ENCODE measurements at places on chromosomes 7 and 10.

DNA sequence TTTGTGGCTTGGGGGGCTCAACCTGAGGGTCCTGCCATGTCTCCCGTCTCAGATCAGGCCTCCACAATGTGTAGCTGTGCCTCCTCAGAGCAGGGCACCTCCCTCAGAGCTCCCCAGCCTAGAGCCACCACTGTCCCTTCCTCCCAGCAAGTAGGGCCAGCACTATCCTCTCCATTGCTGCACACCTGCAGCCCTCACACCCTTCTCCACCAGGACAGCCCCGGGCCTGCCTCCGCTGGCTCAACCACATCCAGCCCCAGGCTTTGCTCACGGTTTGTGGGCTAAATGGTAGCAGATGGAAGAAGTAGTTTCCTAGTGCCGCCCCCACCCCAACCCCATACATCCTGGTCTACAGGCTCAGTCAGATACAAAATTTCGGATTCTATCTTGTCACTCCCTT lies 10.1 kb downstream of the NFKB2 start:
- DNase-seq: no peak

- no peak for DNase-seq
Observed at GRCh38 chr10:132345345-132345744, 13.4 kb downstream of the LRRC27 start.

DNA sequence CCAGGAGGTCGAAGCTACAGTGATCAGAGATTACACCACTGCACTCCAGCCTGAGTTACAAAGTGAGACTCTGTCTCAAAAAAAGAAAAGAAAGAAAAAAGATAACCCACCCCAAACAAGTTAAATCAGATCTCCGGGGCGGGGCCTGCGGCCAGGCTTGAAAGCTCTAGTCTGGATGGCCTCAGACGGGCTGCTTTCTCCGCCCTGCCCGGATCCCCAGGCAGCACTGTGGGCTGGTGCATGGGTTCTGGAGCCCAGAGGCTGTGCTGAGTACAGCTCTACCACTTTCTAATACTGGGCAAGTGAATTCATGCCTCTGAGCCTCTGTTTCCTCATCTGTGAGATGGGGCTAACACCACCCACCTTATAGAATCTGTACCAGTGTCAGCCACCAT lies 83.7 kb downstream of the ZMIZ1 start:
- DNase-seq: no peak

DNA sequence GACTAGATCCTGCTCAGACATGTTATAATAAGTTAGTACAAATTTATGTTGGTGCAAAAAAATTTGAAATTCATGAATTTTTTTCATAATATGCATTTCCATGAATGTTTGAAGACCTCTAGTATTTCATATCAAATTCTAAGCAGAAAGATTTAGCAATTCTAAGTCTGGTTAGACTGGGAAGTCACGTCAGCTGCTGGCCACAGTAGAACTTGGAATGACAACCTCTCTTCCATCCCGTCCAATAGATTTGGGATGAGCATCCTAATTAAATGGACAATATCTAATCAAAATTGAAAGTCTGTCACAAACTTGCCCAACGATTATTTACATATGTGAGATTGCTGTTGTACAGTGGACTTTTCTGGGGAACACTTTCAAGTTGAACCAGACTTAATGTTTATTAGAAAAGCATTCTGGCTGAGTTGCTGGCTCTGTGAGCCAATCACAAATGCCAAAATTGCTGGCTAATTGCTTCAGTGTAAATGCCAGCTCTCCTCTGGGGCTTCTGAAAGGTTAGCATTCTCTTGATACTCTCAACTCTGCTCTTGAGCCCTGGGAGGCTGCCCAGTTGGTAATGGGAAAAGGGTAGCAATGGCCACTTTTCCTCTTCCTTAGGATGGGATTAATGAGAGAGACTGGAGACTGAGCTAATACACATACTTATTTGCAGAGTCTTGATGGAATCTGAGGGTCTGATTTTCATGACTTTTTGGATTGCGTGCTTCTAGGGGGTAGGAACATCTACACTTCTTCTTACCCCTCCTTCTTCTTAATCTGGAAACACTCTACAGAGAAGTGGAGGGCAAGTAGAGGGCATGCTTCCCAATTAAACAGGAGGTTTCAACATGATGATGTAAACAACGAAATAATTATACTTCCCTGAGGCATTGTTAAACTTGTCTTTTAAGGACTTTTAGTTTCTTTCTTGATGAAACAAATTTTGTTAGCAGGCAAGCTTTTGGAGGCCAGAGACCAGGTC lies 253.5 kb downstream of the BAMBI start:
- DNase-seq: no peak

GRCh38 chr10:71795248-71795647 lies 21.9 kb upstream of the VSIR start:
- no peak for DNase-seq
